NCI-H2171 (cell line): ENCODE measurements at places on chromosomes 5 and 9.

DNA sequence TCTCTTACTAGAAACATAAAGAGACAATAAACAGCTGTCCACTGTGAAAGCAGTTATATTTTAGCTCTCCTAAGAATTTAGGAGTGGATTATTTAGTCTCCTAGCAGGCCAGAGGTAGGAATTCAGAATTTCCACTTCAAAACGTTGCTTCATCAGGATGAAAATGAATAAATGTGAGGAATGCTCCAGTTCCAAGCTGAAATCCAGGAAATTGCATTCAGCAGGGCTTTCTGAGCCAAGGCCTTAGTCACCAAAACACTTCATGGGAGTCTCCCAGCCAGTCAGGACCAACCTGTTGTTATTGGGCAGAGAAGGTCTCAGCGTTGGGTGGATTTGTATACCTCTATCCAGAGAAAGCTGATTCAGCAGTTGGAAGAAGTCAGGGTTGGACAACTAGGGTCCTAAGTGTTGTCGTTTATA is 1040.3 kb downstream of the TLE1 start:
- DNase-seq: no peak

GRCh38 chr9:37395229-37395628 is 27.3 kb upstream of the GRHPR start:
- DNase-seq: no peak

DNA sequence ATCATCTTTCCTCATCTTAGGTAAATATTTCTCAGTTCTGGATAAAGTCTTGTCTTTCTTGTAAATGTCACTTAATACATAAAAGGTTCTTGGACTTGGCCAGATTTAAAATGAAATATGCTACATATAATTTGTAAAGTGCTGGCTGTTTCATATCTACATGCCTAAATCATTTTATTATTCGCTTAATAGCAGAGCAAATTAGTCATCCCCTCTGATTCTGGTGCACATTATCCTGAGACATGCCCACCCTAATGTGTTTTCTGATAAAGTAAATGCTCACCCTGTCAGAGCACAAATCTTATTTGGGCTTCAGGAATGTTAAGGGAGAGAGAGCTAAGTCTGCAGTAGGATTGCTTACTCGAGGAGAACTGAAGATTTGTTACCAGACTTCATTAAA is 166.5 kb upstream of the IZUMO3 start:
- DNase-seq: no peak

DNA sequence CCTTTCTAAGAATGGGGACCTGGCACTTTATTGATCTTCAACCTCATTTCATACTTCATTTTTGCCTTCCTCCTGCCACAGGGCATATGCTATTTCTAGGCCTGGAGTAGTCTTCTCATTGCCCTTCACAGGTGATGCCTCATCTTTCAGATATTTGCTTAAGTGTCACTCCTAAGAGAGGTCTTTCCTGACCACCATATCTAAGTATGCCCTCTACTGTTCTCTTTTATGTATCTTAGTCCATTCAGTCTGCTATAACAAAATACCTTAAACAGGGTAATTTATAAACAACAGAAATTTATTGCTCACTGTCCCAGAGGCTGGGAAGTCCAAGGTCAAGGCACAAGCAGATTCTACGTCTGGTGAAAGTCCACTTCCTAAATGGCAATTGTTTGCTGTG is 99.1 kb downstream of the ADAMTS6 start:
- DNase-seq: no peak

DNA sequence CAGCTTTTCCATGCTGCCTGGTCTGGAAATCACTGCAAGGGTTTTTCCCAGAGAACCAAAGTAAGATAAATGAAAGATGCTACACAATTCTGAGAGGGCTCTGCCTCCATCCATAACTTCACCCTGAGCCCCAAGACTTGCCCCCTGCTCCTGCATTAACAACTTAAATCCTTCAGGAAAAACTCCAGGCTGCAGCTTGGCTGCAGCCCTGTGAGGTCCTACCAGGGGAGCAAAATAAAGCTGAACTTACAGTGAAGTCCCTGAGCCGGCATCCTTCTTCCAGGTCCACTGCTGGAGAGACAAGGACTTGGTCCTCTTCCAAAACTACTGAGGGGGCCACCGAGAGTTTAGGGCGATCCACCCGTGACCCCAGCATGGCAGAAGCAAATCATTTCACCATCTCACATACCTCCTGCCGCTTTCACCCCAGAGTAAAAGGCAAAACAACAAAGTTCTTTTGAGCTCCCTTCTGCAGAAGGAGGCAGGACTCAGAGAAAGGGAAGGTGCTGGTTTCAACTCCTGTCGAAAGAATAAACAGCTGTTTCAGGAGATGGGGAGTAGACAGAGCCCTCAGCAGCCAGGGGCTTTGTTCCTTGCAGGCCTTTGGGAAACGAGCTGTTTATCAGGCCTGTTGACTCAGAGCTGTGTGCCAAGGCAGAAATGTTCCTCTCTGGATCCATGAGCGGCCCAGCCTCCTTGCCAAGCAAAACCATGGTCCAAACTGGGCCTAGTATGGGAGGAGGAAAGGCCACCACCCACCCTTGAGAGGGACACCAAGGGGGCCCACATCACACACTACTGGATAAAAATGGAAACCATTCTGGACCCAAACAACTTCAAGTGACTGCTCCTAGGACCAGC is 20.6 kb downstream of the GGTA1 start:
- DNase-seq: no peak
